ENCODE measurements at places on chromosomes 1 and 21.

GRCh38 chr1:85581802-85582686 lies 1.5 kb downstream of the CCN1 start:
- no peak for DNase-seq

DNA sequence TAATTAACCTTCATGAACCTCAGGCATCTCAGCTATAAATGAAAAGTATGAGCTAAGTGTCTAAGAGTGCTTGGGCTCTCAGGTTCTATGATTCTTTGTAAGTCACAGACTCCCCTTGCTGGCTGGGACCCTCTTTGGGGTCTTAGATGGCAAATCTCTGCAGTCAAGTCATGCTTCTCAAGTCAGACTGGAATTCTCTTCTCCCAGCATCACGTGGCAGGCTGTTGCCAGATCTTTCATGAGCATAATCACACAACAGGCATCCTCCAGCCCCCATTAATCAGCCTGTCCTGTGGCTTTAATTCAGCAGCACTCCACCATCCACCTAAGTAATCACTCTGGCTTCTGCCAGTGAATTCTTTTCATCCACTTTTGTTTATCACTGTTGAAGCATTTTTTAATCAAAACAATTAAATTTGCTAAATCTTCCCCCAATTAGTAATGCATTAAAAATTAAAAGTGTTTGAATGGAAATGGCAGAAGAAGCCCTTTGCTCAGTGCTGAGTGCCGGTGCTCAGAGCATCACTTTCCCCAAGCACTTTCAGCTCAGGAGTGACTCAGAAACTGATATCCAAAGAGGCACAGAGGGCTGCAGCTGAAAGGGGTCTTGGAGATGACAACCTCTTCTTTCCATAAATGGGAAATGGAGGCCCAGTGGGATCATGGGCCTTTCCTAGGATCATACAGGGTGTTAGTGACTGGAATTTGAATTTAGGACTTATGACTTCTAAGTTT lies 50.2 kb downstream of the C8A start:
- DNase-seq = no peak

GRCh38 chr1:165703648-165704047 lies 5.3 kb upstream of the ALDH9A1 start:
- no peak for DNase-seq

GRCh38 chr1:7557301-7557891 lies 213.7 kb upstream of the VAMP3 start:
- DNase-seq = no peak

DNA sequence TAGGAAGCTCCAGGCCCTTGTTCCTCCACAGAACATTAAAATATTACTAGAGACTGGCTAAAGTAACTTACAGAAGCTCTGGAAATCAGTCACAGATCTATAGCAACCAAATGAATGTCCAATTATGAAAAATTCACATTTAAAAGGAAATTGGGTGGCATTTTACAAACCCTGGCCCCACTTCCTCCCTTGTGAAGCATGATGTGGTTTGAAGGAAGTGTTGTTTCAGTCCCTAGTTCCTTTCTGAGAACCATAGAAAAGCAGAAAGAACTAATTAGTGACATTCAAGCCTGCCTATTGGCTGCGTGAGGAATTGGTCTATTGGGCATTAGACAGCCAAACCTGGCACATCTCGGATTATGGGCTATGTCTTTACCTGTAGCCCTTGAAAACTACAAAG lies 649.7 kb upstream of the NEGR1 start:
- DNase-seq = no peak

DNA sequence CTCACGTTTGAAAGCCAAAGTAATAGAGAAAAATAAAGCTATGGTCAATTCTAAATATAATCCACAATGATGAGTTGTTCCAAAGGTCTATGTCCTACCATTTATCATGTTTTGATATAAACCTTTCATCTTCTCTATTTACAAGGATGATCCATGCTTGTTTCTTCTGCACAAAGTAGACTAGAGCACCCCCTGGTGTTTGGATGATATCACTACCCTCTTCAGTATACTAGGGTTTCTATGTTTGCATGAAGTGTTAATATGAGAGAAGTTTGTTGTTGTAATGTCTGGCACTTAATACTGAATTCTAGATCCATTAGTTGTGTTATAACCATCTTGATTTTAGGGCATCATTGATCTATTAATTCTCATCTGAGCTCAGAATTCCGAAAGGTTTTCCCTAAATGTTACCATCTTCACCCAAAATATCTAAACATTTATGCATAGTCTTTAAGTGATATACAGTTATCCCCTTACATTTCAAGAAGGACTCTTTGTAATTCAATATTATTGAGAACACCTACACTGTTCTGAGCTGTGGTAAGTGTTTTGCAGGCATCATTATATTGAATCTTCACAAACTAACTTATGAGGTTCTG lies 21.1 kb downstream of the CLDN8 start:
- no peak for DNase-seq

DNA sequence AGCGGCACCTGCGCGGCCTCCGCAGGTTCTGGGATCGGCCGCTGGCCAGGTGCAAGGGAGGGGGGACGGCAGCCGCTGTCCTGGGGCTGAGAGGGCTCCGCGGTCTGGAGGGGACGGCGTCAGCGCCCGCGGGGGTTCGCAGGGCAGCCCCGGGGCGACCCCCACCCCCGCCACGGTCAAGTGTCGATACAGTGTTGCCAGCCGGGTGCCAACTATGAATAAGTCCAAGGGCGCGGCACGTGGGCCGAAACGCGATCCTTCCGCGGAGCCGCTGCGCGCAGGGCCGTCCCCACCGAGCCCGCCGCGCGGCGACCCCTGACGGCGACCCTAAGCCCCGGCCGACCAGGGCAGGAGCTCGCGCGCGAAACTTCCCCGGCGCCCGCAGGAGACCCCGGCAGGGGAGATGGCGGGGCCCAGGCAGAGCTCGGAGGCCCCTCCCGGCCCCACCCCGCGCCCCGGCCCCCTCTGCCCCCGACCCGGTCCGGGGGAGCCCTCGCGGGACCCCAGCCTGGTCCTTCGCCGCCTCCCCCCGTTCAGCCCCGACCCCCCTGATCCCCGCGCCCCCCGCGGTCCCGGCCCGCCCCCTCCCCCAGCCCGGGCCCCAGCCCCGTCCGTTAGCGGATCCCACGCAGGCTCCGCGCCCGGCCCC lies 586 bp upstream of the AGPAT3 start:
- DNase-seq = no peak

- DNase-seq = no peak
These were observed 18.5 kb upstream of the KCNE2 start for GRCh38 chr21:34345091-34345871.

GRCh38 chr1:243508303-243508713 lies 252.5 kb downstream of the SDCCAG8 start:
- no peak for DNase-seq

- DNase-seq = no peak
These were observed 15.6 kb upstream of the ZMYM6 start for GRCh38 chr1:35047188-35047858.

- no peak for DNase-seq
These were observed 11.8 kb downstream of the PAX7 start for GRCh38 chr1:18642278-18643095.

DNA sequence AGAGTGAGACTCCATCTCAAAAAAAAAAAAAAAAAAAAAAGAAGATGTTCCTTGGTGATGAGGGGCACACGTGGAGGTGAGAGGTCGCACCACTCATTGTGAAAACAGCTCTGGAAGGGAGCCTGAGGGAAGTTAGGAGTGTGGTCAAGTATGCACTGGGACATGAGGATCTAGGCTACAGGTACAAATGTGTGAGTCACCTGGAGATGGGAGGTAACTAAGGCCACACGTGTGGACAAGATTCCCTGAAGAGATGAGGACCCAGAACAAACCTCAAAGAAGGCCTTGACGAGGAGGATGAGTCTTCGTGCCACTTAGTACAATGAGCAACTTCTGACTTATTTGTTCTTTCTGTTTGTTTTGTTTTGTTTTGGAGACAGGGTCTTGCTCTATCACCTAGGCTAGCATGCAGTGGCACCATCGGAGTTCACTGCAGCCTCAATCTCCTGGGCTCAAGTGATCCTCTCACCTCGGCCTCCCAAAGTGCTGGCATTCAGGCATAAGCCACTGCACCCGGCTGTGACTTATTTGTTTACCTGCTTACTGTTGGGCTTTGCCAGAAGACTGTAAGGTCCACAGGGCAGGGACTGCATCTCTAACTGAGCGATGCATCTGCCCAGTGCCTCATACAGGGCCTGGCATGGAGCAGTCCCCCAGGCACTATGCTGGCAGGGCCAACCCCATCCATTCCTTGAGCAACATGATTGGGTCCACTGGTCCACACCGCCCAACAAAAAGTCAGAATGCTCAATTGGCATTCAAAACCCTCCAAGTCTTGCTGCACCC lies 6.4 kb downstream of the ASAP3 start:
- DNase-seq = no peak

DNA sequence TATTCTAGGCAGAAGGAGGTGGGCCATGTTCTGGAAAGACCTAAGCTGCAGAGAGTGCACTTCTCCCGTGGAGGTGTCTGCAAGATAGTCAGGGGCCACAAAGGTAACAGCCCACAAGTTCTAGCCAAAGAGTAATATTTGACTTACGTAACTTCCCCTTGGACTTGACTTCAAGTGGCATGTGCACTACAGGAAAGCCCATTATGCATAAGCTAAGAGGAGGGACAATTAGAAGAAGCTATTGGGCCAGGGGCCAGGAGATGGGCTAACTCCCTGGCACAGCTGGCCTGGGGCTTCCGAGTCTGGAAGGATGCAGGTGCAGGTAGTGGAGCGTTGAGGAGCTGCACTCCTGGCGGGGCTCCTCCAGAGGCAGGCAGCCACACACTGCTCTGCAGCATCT lies 58.3 kb downstream of the ERG start:
- DNase-seq = no peak

DNA sequence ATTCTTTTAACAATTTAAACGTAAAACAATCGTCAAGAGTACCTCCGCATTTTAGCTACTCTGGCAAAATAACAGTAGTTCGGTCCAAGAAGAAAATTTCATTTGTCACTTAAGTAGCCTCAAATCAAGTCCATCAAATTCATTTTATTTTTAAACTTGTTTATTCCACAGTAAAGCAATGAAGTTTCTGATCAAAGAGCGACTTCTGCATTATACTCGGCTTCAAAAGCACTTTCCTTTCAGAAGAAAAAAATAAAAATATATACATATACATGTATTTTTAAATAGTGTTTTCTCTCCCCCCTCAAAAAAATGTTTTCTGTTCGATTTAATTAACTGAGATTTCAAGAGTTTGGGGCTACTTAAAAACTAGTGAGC lies 115.0 kb downstream of the RERE start:
- no peak for DNase-seq

- DNase-seq = no peak
These were observed 8.0 kb downstream of the CYYR1 start for GRCh38 chr21:26565111-26565510.

GRCh38 chr1:68808351-68808750 lies 311.5 kb upstream of the DEPDC1 start:
- no peak for DNase-seq

- no peak for DNase-seq
These were observed at the start of gene DMRTB1 for GRCh38 chr1:53459321-53460175. Gene DMRTB1, plus strand, starts transcription at chr1:53459399. Its CDS starts 55 bp downstream, at chr1:53459454.

DNA sequence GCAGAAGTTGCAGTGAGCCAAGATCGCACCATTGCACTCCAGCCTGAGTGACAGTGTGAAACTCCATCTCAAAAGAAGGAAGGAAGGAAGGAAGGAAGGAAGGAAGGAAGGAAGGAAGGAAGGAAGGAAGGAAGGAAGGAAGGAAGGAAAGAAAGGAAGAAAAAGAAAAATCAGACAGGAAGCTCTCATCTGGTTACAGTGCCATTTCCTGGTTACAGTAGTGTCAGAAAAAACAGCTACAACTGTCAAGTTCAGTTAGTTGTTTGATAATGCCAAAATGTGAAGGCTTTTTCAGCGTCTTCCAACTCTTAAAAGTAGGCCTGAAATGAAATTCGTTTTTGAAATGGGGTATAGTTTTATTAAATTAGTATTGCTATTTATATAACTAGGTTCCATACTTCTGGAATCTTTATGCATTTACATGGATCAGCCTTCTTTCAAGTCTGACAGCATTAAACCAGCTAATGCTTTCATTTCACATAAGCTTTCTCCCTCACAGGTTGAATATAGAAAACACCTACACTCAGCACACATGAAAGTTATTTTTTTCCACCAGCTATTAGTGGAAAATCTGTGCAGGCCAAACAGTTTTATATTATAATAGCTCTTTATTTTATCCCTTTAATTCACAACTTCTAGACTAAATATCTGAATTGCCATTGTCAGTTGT lies 21.2 kb downstream of the PTPN22 start:
- no peak for DNase-seq

DNA sequence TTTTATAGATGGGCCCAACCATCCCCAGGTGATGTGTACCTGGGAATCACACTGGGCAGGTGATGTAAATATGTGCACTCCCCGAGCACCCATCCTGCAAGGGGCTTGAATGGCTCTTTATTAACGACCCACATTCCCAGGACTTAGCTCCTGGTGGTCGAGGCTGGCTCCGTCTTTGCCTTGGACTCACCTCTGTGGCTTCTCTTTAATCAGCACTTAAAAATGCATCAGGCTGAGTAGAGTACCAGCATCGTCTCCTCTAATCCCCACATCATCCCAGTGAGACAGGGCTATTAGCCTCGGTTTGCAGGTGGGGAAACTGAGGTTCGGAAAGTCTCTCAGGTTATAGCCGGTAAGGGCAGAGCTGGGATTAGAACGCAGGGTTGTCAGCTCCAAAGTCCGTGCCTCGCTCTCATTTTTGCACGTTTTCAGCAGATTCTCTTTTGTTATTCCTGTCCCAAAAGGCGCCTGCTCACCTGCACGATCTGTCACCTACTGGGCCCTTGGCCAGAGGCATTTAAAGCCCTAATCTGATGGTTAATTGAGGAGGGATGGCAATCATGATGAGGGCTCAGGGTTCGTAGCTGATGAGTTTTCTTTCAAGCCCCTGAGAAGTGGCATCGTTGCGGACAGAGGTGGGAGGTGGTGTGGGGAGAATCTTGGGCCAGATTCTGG lies 29.4 kb downstream of the SPSB1 start:
- no peak for DNase-seq

GRCh38 chr1:219126377-219126776 lies 47.3 kb upstream of the LYPLAL1 start:
- DNase-seq = no peak

DNA sequence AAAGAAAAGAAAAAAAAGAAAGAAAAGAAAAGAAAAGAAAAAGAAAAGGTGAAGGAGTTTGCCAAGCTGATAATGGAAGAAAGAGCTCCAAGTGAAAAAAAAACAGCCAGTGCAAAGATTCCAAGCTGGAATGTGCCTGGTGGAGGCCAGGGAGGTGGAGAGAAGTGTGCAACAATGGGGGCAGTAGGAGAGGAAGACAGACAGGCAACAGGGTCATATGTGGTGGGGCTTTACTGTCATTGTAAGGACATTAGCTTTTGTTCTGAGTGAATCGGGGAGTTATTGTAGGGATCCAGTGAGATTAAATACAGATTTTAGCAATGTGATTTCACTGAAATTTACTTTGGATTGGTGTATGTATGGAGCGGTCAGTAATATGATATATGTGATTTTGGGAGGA lies 14.0 kb upstream of the MYSM1 start:
- DNase-seq = no peak

GRCh38 chr1:30855686-30856259 lies 52.8 kb downstream of the SDC3 start:
- no peak for DNase-seq

GRCh38 chr21:45027241-45028196 lies 46.9 kb upstream of the ADARB1 start:
- DNase-seq = no peak

- DNase-seq = no peak
These were observed 102.3 kb upstream of the TIAM1 start for GRCh38 chr21:31446226-31446855.

GRCh38 chr1:206674745-206675175 lies 9.9 kb upstream of the MAPKAPK2 start:
- no peak for DNase-seq

- DNase-seq = no peak
These were observed 102.0 kb downstream of the TGFB2 start for GRCh38 chr1:218447010-218447689.

- DNase-seq = no peak
These were observed 6.0 kb upstream of the ST6GALNAC3 start for GRCh38 chr1:76068542-76068941.
